ENCODE measurements at places on chromosomes 6 and 20.

- no peak for DNase-seq
Observed at GRCh38 chr6:138647006-138647405, 126.6 kb upstream of the CCDC28A start.

DNA sequence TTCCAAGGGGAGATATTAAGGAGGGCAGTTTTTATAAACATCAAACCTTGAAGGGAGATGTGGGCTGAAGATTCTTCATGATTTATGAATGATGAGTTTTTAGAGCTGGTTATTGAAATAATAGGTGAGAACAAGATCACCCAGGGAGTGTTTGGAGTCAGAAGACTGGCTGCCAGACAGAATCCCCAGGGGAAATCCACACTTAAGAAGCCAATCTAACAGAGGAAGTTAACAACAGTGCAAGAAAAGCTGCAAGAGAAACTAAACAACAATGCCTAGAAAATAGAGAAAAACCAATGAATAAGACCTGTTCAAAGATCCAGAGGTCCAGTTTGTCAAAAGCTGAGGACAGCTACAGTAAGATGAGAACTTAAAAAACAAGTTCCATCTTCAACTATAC is 167.9 kb upstream of the MAN1A1 start:
- DNase-seq = no peak

- no peak for DNase-seq
Observed at GRCh38 chr6:90004511-90004910, 110.2 kb downstream of the GJA10 start.

DNA sequence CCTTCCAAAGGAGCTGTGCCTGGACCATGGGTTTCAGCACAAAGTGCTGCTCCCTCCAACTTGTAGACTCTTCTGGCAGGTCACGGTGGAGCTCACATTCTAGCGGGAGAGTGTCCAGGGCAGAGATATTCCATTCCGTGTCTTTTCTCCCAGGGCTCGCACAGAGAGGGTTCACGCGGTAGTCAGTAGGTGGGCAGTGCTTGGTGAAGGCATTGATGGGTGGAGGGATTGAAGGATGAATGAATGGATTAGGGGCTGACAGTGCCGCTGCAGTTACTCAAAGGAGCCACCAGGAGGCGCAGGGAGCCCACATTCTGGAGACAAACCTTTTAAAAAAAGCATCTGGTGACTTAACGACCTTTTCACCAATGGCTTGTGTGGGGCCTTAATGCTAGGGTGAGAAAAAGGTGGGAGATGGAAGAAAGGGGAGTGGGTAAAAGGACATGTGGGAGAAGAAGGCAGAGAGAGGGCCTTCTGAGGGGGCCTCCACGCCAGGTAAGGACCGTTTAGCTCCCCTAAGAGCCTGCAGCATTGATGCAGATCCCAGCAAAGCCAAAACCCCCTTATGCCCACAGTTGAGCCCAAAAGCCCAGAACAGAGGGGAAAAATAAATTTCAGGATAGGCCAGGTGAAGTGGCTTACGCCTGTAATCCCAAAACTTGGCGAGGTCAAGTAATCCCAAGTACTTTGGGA is 17.5 kb upstream of the FAM110A start:
- peak; percentile 68 for DNase-seq

- DNase-seq = no peak
Observed at GRCh38 chr6:7534192-7534591, 7.3 kb upstream of the DSP start.

DNA sequence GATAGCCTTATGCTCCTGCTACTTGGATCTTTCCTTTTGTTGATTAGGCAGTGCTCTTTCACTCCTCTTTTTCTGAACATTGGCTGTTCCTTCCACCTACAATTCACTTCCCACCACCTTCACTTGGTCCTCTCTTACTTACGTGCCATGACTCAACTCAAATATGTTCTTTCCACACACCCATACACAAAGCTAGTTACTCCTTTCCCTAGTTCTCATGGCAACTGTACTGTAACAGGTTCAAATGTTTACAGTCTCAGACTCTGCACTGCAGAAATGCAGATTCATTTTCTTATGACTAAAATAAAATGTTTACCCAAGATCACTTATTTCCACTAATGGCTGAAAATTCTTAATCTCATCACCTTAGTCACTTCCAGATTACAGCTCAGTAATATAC is 174.0 kb upstream of the TSHZ2 start:
- no peak for DNase-seq

- DNase-seq = no peak
Observed at GRCh38 chr6:122753000-122753687, 26.4 kb upstream of the FABP7 start.

DNA sequence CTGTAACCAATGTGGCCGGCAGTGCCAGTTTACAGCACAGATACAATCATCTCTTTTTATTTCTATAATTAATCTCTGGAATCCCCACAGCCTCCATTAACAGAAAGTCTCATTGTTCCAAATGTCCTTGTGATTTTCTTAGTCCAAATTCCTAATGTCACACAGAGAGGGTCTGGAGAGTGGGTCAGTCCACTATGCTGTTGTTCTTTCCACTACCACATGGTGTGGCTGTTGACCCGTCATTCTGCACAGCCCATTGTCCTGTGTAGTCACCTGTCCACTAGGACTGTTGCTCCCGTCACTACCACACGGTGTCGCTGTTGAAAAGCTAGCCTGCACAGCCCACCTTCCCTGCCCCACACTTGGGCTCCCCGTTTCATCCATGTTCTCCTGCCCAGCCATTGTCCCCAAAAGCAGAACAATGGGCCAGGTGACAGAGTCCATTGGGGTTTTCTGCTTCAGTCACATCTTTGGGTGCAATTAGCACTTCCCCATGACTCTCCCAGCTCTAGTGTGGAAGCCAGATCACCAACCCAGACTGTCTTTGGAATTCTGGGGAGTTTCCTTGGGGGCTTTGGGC is 8.6 kb upstream of the LBP start:
- DNase-seq = no peak

- peak; percentile 46 for DNase-seq
Observed at GRCh38 chr6:5398530-5398929, 137.2 kb downstream of the FARS2 start.

- DNase-seq = no peak
Observed at GRCh38 chr6:112189494-112189893, 64.9 kb downstream of the LAMA4 start.

- DNase-seq = no peak
Observed at GRCh38 chr6:113672491-113673149, 184.5 kb upstream of the MARCKS start.

DNA sequence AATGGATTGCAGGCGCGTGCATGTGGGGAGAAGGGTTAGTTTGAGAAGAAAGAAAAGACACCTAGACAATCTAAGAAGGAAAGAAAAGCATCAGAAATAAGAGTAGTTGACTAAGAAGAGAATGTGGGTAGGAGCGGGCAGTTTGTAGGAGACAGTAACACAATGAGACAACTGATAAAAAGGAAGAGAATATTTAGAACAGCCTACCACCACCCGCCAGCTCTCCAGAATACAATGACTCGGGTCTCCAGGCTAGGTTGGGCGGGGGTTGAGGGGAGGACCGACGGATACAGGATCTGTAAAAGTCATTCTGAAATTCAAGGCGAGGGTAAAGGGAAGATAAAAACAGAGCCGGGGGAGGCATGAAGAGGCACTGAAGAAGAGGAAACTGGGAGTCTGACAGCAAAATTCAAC is 712 bp downstream of the ABHD16A start:
- no peak for DNase-seq

DNA sequence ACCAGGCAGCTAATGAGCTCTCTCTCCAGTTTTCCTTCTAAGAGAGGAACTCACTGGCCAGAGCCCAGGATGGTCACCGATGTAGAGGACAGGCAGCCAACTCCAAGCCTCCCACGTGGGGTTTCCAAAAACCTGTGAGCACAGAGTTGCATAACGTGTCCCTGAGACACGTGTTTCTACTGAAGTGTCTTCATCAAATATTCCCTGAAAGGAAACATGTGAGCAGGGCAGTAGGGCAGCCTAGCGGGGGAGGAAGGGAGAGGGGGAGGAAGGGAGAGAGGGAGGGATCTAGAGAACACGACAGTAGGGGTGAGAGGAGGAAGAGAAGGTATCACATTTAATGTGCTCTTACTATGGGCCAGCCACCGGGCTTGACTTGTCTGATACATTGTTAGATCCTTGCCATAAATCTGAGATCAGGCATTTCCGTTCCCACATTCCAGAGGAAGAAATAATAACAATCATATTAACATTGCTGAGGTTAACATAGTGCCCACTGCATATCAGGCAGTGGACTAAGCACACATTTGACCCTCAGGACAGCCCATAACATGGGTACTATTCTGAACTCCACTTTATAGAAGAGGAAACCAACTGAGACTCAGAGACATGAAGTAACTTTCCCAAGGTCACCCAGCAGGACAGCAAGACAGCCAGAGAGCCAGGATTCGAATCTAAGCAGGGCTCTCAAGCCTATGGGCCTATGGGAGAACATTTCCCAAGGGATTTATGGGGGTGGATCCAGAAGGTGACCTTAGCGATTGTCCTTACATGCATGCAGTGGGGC is 4.5 kb upstream of the SYS1 start:
- DNase-seq = no peak

GRCh38 chr6:13716225-13716954 is 4.8 kb upstream of the RANBP9 start:
- no peak for DNase-seq

DNA sequence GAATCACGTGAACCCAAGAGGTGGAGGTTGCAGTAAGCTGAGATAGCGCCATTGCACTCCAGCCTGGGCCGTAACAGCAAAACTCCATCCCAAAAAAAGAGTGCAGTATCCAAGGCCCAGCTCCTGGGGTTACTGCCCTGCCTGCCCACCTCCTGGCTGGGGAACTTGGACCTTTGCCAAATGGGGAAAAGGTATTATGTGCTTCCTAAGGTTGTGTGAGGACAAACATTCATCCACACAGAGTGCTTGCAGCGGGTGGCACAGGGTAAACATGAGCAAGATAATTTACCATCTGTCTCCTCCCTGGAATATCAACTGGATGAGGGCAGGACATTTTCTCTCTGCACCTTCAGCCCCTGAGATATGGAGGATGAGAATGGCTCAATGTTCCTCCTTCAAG is 94.9 kb upstream of the POPDC3 start:
- no peak for DNase-seq

- no peak for DNase-seq
Observed at GRCh38 chr6:48777411-48777810, 666.4 kb upstream of the PTCHD4 start.

- DNase-seq = no peak
Observed at GRCh38 chr6:90123831-90124230, 172.8 kb downstream of the BACH2 start.

GRCh38 chr6:98136333-98136732 is 698.0 kb upstream of the POU3F2 start:
- no peak for DNase-seq

- DNase-seq = no peak
Observed at GRCh38 chr6:127586372-127586771, 9.4 kb downstream of the C6orf58 start.

DNA sequence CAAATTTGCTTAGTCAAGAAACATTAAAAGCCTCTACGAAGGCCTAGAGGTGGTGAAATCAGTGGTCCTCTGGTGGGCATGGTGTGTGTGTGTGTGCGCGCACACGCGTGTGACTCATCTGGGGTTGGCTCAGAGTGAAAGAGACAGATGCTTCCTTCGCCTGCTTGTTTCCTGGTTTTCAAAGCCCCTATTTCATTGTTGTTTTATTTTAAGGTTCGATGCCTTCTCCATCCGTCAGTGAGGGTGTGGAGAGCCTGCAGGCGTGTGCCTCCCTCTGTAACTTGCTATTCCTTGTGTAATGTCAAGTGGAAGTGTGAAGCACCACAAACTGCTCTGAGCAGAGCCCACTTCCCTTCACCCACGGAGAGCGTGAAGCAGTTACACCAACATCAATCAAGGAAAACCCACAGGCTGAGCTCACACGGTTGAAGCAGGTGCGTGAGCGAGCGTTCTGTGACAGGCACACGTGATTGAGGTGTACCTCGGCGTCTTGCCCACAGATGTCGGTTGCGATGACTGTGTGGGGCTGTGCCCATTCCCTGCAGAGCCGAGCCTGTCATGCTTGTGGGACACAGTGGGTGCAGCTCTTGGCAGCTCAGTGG is 233.9 kb downstream of the PRL start:
- no peak for DNase-seq

- DNase-seq = no peak
Observed at GRCh38 chr20:43744151-43744611, 17.4 kb upstream of the GTSF1L start.

DNA sequence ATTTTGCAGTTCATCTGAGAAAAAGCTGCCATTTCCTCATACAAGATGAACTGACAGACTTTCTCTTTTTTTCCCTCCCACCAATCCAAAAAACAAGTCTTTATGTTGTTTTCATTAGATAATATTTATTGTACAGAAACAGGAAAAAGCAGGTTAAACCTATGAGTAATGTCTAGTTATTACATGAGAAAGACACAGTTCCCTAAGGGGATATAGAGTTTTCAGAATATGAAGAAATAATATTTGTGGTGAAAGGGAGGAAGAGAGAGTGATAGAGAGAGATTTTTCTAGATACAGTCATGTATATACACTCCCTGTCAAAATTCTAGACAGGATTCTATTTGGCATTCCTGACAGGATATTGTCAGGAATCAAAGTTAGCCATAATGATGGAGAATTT is 392.4 kb downstream of the BMP2 start:
- no peak for DNase-seq

DNA sequence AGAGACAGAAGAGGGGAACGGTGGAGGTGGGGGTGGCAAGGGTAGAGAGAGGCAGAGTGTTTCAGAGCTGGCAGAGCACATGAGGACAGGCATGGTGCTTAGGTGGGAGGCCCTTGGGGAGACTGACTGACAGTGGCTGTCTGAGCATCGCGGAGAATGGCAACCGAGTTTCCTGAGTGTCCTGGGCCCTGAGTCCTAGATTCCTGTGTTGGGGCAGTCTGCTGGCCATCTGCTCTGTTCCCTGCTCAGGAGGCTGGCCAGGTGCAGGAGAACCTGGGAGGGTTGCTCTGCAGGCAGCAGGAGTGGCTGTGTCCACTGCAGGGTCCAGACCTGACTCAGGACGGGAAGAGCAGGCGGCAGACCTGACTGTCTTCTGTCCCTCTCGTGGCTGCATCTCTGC is 248.9 kb downstream of the LRFN2 start:
- no peak for DNase-seq

- DNase-seq = no peak
Observed at GRCh38 chr6:137261761-137262160, 42.6 kb upstream of the IFNGR1 start.

- DNase-seq = no peak
Observed at GRCh38 chr6:31888276-31889258, 8.9 kb downstream of the EHMT2 start.

- no peak for DNase-seq
Observed at GRCh38 chr6:146339716-146340115, 203.9 kb upstream of the RAB32 start.

- no peak for DNase-seq
Observed at GRCh38 chr6:93624408-93624807, 205.0 kb upstream of the EPHA7 start.

DNA sequence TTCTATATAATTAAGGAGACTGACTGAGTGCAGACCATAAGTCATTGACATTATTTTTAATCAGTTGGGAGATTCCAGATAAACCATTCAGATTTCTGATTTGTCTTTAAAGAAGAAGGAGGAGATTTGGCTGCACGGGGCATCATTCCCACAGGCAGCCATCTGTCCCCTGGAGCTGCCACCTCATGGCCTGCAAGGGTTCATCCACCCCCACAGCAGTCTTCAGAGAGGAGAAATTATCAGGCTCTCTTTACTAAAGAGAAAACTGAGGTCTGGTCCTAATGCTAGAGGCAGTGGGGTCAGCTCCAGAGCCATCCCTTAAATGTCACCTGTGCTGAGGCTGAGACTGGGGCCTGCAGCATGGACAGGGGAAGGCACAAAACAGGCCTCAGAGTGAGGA is 501.3 kb upstream of the SULF2 start:
- peak; percentile 40 for DNase-seq

Data from NCI-H1694 treated with DMSO at 0.1 percent for 48 hours (cell line).